Sigmoid colon (tissue), 7 donors: ENCODE measurements at places on chromosomes 1 and 21.

DNA sequence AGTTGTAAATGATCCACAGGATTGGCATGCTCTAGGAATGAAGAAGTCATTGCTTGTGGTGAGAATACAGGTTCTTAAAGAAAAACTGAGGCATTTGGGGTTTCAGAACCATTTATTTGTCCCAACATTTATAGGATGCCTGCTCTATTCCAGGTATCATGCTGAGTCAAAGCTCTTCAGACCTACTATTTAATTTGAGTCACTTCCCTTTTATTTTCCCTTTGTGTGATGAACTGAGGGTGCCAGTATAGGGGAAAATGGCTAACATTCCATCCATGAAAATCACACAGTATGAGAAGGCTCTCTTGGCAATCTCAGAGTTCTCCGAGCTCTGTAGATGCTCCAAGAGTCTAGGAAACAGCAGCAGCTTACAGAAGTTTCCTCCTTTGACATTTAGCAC lies 110.4 kb downstream of the RNF220 start:
- H3K27me3 ChIP-seq, result peaks cover 4% of the 10 kb centered on the region
- H3K36me3 ChIP-seq, result no peaks in the 10 kb centered on the region
- no peak overlapping the region for H3K4me3 ChIP-seq
- no peak overlapping the region for H3K27ac ChIP-seq
- no peak for DNase-seq
- no peaks in the 10 kb centered on the region for H3K4me1 ChIP-seq

GRCh38 chr1:181112071-181112929 lies 23.8 kb downstream of the IER5 start:
- H3K27ac ChIP-seq, result peak overlapping the region; percentile 17
- DNase-seq, result peak; percentile 94
- peaks cover 26% of the 10 kb centered on the region for H3K4me1 ChIP-seq

- H3K4me3 ChIP-seq, result no peak overlapping the region
- H3K36me3 ChIP-seq, result no peaks in the 10 kb centered on the region
- H3K27me3 ChIP-seq, result no peaks in the 10 kb centered on the region
- H3K4me1 ChIP-seq, result peaks cover 6% of the 10 kb centered on the region
- no peak overlapping the region for H3K27ac ChIP-seq
Measured at GRCh38 chr1:185788386-185788785, 54.2 kb downstream of the HMCN1 start.

GRCh38 chr1:41492341-41492848 lies 7.9 kb upstream of the EDN2 start:
- H3K36me3 ChIP-seq, result no peaks in the 10 kb centered on the region
- H3K27ac ChIP-seq, result no peak overlapping the region
- DNase-seq, result no peak
- no peak overlapping the region for H3K4me3 ChIP-seq
- H3K27me3 ChIP-seq, result no peaks in the 10 kb centered on the region
- peaks cover 18% of the 10 kb centered on the region for H3K4me1 ChIP-seq

GRCh38 chr1:85596531-85596930 lies 16.0 kb downstream of the CCN1 start:
- no peak overlapping the region for H3K4me3 ChIP-seq
- H3K36me3 ChIP-seq, result no peaks in the 10 kb centered on the region
- peaks cover 14% of the 10 kb centered on the region for H3K4me1 ChIP-seq
- H3K27me3 ChIP-seq, result no peaks in the 10 kb centered on the region

GRCh38 chr1:81174052-81174451 lies 626.7 kb upstream of the ADGRL2 start:
- H3K4me1 ChIP-seq, result no peaks in the 10 kb centered on the region
- no peaks in the 10 kb centered on the region for H3K27me3 ChIP-seq
- H3K4me3 ChIP-seq, result no peak overlapping the region
- DNase-seq, result no peak

GRCh38 chr1:228488818-228489674 lies 1.9 kb downstream of the RNF187 start:
- H3K4me1 ChIP-seq, result peaks cover 22% of the 10 kb centered on the region
- peaks cover 36% of the 10 kb centered on the region for H3K36me3 ChIP-seq
